ENCODE measurements at places on chromosomes 7 and 10.

GRCh38 chr10:19987931-19988330 lies 171.7 kb downstream of the PLXDC2 start:
- DNase-seq, result no peak

DNA sequence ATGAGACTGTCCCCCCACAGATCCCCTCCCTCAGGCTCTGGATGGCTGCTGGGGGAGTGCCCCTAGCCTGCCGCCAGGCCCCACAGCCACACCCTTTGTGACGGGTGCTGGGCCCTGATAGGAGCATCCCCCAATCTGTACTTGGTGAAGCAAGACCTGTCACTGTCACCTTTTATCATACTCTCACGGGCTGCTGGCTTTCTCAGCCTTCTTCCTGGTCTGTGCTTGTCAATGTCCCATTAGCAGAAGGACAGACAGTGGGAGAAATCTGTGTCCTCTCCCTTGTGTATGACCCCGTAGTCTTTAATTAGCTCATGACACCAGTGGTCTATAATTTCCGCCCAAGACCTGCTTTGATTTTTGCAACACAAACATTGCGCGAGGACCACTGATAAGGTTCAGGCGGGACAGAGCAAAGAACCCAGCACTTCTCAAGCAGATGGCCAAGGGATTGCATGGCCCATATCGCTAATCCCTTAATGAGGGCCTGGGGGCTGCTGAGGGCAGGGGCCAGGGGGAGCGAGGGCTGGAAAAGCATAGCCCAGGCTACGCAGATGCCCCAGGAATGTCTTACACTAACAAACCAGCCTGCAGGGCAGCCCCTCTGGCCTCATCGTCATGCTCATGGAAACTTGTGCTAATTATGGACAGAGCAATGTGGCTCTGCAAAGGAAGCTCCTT lies 127.8 kb downstream of the PTPN20 start:
- DNase-seq, result no peak

- DNase-seq, result no peak
These were observed 20.8 kb upstream of the DDIT4 start for GRCh38 chr10:72252972-72253371.

DNA sequence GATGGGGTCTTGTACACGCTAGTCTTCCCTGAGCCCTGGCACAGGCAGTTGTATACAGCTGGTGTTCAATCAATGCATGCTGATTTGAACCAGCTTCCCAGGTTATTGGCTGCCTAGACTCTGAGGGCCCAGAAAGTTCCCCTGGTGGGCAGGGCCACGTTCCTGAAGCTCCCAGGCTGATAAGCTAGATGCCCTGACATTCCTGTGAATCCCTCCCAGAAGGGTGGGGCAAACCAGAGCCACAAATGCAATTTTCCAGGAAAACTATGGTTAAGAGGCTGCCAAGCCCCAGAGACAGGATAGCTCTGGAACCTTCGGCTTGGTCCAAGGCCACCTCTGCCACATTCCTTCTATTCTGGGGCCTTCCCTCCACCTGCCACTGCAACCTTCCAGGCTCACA lies 78.2 kb downstream of the FAM53B start:
- no peak for DNase-seq

DNA sequence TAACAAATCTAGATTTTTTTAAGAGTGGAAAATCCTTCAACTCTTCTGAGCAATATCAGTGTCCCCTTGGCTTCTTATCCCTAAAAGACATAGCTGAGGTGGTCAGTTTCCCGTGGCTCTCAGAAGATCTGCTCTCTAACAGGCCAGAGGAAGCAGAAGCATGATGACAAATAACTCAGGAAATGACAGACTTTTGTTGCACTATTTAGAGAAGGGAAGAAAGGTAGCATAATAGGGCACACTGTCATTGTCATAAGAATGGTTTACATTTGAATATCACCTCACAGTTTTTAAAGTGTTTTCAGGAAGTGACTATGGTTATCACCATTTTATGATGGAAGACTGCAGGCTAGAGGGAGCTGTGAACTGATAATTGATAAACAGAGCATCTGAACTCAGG lies 33.6 kb upstream of the RAPGEF5 start:
- DNase-seq, result no peak

- peak; percentile 14 for DNase-seq
These were observed 627.2 kb downstream of the SUGCT start for GRCh38 chr7:40761762-40762560.

DNA sequence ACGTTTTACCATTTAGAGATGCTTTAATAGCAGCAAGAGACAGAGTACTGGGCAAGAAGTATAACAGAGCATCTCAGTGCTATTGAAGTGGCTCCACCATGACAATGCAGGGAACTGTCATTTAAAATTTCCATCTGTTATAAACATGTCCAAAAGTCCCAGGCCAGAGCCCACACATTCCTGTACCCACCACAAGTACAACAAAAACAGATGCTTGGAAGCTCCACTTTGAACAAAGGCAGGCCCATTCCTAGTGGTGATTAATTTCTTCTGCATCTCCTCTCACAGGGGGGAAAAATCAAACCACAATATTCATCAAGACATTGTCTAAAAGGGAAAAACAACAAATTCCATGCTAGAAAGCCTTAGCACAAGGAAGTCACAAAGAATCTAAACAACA lies 627.9 kb downstream of the PARD3 start:
- peak; percentile 64 for DNase-seq

GRCh38 chr7:107045195-107045960 lies 873 bp downstream of the PRKAR2B start:
- DNase-seq, result no peak

GRCh38 chr10:132840698-132841614 lies 55.0 kb upstream of the NKX6-2 start:
- DNase-seq, result no peak

- no peak for DNase-seq
These were observed 96.4 kb downstream of the CUL2 start for GRCh38 chr10:34993782-34994181.

DNA sequence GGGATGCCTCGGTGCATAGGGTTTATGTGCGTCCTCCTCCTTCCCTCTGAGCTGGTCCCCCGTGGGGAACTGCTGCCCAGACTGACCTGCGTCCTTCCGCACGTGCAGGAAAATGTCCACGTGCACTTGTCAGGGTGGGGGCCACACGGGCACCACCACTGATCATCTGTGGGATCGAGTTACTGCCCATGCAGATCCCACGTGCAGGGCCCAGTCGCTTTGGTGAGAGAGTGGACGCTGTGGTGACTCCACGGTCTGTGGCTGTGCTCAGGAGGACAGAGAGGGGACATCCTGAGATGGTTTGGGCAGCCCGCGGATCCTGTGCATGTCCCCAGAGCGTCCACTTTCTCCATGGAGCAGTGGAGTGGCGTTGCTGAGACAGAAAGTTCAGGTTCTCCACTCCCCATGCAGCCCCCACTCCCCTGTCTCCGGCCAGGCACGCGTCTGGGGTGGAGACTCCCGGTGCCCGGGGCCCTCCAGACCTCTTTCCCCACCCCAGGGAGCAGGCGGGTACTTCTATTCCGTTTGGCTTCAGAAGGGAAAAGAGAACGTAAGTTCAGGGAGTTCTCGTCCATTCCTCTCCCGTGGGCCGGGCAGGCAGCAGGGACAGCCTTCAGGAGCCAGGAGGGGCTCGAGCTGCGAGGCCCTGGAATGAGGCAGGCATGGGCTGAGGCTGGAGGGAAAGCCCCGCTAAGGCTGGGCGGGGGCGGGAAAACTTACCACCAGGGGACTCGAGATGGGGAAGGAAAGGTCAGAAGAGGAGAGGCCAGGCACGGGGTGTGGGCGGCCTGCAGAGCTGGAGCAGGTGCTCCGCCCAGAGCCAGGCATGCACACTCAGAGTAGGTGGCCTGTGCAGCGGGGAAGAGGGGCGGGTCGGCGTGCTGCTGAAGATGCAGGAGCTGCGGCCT lies 59.9 kb downstream of the EGFR start:
- DNase-seq, result no peak

DNA sequence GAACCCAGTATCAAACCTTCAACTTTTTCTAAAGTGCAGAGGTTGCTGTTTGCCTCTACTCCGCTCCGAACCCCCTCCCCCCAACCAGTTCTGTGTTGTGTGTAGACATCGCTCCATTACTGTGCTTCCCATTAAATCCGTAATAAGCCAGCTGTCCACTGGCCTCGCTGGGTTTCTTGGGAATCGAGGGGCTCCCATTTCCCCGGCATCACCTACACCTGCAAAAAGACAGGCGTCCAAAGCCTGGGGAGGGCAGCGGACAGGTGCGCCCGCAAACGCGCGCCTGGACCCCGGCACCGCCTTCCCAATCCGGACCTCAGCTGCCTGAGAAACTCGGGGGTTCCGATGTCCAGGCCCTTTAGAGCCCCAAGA lies 631 bp downstream of the RTKN2 start:
- no peak for DNase-seq

DNA sequence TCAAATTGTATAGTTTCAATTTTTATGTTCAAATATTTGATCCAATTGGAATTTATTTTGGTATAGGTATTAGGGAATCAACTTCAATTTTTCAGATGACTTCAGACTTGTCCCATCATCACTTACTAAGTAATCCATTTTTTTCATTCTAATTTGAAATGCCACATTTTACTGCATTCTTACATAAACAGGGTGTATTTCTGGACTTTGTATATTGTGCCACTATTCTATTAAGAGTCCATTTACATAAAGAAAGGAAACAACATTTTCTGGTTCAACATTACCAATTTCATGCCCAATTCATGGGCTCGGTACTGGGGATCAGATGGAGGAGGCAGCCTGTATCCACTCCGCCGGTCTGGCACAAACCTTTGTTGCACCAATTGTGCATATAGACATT lies 15.8 kb downstream of the ECD start:
- DNase-seq, result no peak

DNA sequence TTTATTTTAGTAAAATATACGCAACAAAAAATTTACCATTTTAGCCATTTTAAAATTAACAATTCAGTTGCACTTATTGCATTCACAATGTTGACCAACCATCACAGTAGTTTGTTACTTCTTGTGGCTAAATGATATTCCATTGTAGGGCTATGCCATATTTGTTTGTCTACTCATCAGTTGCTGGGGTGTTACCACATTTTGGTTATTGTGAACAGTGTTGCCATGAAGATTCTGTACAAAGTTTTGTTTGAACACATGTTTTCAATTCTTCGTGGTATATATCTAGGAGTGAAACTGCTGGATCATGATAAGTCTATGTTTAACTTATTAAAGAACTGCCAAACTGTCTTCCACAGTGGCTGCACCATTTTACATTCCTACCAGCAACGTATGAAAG lies 46.3 kb upstream of the ZNF365 start:
- peak; percentile 26 for DNase-seq

DNA sequence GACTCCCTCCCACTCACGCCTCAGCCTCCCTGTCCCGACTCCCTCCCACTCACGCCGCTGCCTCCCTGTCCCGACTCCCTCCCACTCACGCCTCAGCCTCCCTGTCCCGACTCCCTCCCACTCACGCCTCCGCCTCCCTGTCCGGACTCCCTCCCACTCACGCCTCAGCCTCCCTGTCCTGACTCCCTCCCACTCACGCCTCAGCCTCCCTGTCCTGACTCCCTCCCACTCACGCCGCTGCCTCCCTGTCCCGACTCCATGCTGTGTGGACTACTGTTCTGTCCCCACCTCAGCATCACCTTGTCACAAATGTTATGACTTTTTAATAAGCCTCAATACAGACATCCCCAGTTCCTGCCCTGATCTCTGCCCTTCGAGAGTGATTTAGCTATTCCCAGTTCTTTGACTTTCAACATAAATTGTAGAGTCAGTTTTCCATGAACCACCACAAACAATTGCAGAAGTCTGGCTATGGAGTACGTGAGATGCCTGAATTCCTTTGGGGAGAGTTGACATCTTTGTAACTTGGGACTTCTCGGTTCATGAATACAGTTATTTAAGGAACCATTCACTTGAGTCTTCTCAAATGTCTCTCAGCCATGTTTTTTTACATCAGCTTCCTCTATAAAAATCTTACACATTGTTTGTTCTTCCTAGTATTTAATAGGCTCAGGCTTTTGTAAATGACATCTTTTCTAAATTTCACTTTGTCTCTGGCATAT lies 71.9 kb downstream of the FOXL3 start:
- peak; percentile 4 for DNase-seq

All from cardiac fibroblast (primary cell).